ENCODE measurements at places on chromosomes 1 and 21. TPM values are rescaled to one million over a fixed set of nuclear protein-coding genes. Genes with fewer than 3 reads are reported as not detected.

The BACE2 gene
- total RNA-seq: 120 TPM

The C8A gene
- total RNA-seq: not detected

The ALPL gene
- 0.36 TPM for total RNA-seq

The GNG4 gene
- total RNA-seq: under 0.01 TPM

The LCE3D gene
- total RNA-seq: not detected

The OR2L2 gene
- total RNA-seq: not detected

The S100A4 gene
- 41.0 TPM for total RNA-seq

The TIAM1 gene
- total RNA-seq: 2.8 TPM

The GNPAT gene
- 53.9 TPM for total RNA-seq

The ACTL8 gene
- 0.07 TPM for total RNA-seq

The HSD11B1 gene
- total RNA-seq: 9.6 TPM

The CAMK2N1 gene
- 7.2 TPM for total RNA-seq

The E2F2 gene
- total RNA-seq: 0.39 TPM

The TNFAIP8L2 gene
- not detected for total RNA-seq

The PPIH gene
- 10.9 TPM for total RNA-seq

The IFNLR1 gene
- total RNA-seq: not detected

The SELL gene
- 0.39 TPM for total RNA-seq

The ANP32E gene
- 20.9 TPM for total RNA-seq
